ENCODE measurements at places on chromosomes 3 and 15. TPM values are rescaled to one million over a fixed set of nuclear protein-coding genes. Genes with fewer than 3 reads are reported as not detected.

DNA sequence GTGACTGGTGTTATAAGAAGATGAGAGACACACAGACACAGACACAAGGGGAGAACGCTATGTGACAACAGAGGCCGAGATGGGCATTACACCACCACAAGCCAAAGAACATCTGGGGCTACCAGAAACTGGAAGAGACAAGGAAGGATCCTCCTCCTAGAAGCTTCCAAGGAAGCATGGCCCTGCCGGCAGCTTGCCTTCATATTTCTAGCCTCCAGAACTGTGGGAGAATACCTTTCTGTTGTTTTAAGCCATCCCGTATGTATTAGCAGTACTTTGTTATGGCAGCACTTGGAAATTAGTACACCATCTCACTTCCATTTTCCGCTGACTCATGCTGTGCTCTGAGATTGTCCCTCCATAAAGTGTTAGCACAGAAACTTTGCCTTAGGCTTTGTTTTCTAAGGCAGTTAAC, 38.7 kb upstream of the CA12 start:
- H3K4me3 ChIP-seq, result no peak overlapping the region
- DNase-seq, result no peak
- peaks cover 2% of the 10 kb centered on the region for H3K4me1 ChIP-seq
- H3K27ac ChIP-seq, result no peak overlapping the region
- H3K27me3 ChIP-seq, result no peaks in the 10 kb centered on the region

- DNase-seq, result peak; percentile 38
- no peaks in the 10 kb centered on the region for H3K36me3 ChIP-seq
- peak overlapping the region; percentile 22 for H3K4me3 ChIP-seq
- H3K27me3 ChIP-seq, result no peaks in the 10 kb centered on the region
- H3K4me1 ChIP-seq, result peaks cover 35% of the 10 kb centered on the region
These were observed 41.1 kb upstream of the SKOR1 start for GRCh38 chr15:67784090-67784781.

Gene RTP1
- not detected for total RNA-seq

Gene INSYN1
- not detected for total RNA-seq

Gene POLQ
- 0.36 TPM for total RNA-seq

DNA sequence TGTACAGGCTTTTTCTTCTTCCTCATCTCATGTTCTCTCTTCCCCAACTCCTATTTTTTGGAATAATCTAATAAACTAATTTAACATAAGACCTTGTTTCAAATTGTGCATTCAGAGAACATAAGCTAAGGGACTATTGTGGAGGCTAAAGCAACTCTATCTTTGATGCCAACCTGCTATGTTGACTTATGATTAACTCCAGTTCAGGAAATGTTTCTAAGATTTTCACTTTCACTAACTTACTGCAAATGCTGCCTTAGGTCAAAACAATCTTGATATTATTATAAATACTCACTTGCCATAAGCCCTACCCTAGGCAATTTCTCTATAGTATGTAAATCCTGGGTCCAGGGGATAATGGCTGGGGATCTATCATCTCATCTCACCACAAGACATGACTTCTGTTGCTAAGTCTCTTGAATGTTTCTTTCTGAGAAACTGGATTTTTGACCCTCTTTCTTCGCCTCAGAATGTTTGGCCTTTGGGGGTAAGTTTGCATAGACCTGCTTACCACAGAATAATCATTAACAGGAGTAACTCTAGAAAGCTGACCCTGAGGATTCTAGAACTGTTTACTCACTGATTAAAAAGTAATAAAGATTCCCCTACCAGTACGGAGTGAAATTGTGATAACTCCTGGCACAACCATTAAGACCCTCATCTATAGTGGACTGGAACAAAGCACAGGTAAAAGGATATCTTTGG, 768.1 kb downstream of the GBE1 start:
- no peaks in the 10 kb centered on the region for H3K27me3 ChIP-seq
- H3K4me3 ChIP-seq, result no peak overlapping the region
- DNase-seq, result no peak
- H3K4me1 ChIP-seq, result no peaks in the 10 kb centered on the region
- H3K27ac ChIP-seq, result no peak overlapping the region
- H3K36me3 ChIP-seq, result no peaks in the 10 kb centered on the region

Gene HGD
- 5.5 TPM for total RNA-seq

Gene PPP1R14D
- not detected for total RNA-seq

Gene CELSR3
- total RNA-seq, result 7.1 TPM

DNA sequence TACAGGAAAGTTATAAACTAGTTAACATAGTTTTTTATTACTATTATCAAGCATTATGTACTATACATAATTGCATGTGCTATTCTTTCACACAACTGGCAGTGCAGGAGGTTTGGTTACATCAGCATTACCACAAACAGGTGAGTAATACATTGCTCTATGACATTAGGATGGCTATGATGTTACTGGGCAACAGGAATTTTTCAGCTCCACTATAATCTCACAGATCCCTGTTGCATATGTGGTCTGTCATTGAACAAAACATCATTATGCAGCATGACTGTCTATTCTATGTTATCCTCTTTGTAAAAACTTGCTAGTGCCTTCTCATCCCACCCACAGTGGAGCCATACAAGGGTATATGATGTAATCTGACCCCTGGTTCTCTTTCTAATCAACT, 36.5 kb upstream of the PDZRN3 start:
- peaks cover 18% of the 10 kb centered on the region for H3K27me3 ChIP-seq
- H3K36me3 ChIP-seq, result no peaks in the 10 kb centered on the region
- no peak for DNase-seq

Gene ITGB5
- 1.4 TPM for total RNA-seq

DNA sequence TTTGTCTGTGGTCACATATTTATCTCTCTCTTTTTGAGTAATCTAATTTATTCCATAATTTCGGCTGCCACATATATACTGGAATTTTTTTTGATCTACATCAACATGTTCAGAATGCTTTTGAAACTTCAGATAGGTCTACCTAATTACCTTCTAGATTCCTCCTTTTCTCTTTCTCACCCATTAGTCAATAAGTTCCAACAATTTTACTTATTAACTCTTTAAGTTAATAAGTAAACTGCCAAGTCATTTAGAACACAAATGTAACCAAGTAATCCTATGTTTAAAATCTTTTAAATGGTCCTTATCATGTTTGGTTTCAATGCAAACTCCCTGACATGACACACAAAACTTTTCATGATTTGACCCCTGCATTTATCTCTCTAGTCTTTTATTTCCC, 410.5 kb downstream of the UNC13C start:
- H3K4me3 ChIP-seq, result no peak overlapping the region
- H3K36me3 ChIP-seq, result no peaks in the 10 kb centered on the region
- no peaks in the 10 kb centered on the region for H3K27me3 ChIP-seq

DNA sequence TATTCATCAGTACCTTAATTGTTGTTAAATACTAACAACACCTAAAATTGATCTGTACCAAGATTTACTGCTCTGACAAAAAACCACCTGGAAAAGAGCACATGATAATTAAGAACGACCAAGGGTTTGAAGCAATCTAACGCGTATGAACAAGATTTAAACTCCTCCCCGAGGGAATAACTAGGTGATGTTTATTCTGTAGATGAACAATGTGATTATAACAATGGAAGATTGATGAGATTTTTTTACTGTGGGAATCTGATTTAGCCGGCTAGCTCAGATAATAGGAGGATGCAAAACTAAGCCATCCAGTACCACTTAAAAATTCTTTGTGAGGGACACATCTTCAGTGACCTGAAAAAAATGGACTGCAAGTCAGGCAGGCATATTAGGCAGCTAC, 222.1 kb downstream of the FHIT start:
- no peak overlapping the region for H3K27ac ChIP-seq
- H3K27me3 ChIP-seq, result no peaks in the 10 kb centered on the region
- H3K36me3 ChIP-seq, result no peaks in the 10 kb centered on the region
- H3K4me3 ChIP-seq, result no peak overlapping the region
- no peak for DNase-seq

- H3K27me3 ChIP-seq, result peaks cover 17% of the 10 kb centered on the region
- no peak overlapping the region for H3K4me3 ChIP-seq
- H3K36me3 ChIP-seq, result no peaks in the 10 kb centered on the region
- H3K4me1 ChIP-seq, result no peaks in the 10 kb centered on the region
- no peak overlapping the region for H3K27ac ChIP-seq
These were observed 139.7 kb upstream of the CFAP20DC start for GRCh38 chr3:59189526-59189925.

- H3K27me3 ChIP-seq, result peaks cover 5% of the 10 kb centered on the region
- no peaks in the 10 kb centered on the region for H3K36me3 ChIP-seq
These were observed 35.9 kb downstream of the SLC12A1 start for GRCh38 chr15:48242015-48242414.

GRCh38 chr3:48619541-48620524, 1.7 kb downstream of the TMEM89 start:
- no peak for DNase-seq
- no peak overlapping the region for H3K27ac ChIP-seq
- H3K36me3 ChIP-seq, result peaks cover 8% of the 10 kb centered on the region
- H3K4me3 ChIP-seq, result no peak overlapping the region
- H3K4me1 ChIP-seq, result peaks cover 12% of the 10 kb centered on the region
- H3K27me3 ChIP-seq, result no peaks in the 10 kb centered on the region

GRCh38 chr3:172444821-172445220, 3.4 kb downstream of the GHSR start:
- H3K36me3 ChIP-seq, result no peaks in the 10 kb centered on the region
- peaks cover 66% of the 10 kb centered on the region for H3K27me3 ChIP-seq
- H3K27ac ChIP-seq, result no peak overlapping the region
- H3K4me3 ChIP-seq, result no peak overlapping the region

- no peak overlapping the region for H3K4me3 ChIP-seq
- no peaks in the 10 kb centered on the region for H3K27me3 ChIP-seq
- no peak for DNase-seq
- no peak overlapping the region for H3K27ac ChIP-seq
These were observed 545.0 kb upstream of the TBL1XR1 start for GRCh38 chr3:177742273-177742672.

Gene EIF4E3
- 37.8 TPM for total RNA-seq

GRCh38 chr3:128804017-128804810, 75.2 kb upstream of the ACAD9 start:
- peak; percentile 83 for DNase-seq
- no peaks in the 10 kb centered on the region for H3K27me3 ChIP-seq
- H3K4me3 ChIP-seq, result peak overlapping the region; percentile 80
- H3K27ac ChIP-seq, result peak overlapping the region; percentile 97
- H3K36me3 ChIP-seq, result peaks cover 56% of the 10 kb centered on the region

Gene RRP9
- 15.9 TPM for total RNA-seq

Gene CADM2
- total RNA-seq, result 0.96 TPM

- H3K27me3 ChIP-seq, result no peaks in the 10 kb centered on the region
- no peak for DNase-seq
- H3K4me1 ChIP-seq, result peaks cover 30% of the 10 kb centered on the region
- H3K4me3 ChIP-seq, result no peak overlapping the region
These were observed 10.2 kb downstream of the PXYLP1 start for GRCh38 chr3:141241616-141242376.

DNA sequence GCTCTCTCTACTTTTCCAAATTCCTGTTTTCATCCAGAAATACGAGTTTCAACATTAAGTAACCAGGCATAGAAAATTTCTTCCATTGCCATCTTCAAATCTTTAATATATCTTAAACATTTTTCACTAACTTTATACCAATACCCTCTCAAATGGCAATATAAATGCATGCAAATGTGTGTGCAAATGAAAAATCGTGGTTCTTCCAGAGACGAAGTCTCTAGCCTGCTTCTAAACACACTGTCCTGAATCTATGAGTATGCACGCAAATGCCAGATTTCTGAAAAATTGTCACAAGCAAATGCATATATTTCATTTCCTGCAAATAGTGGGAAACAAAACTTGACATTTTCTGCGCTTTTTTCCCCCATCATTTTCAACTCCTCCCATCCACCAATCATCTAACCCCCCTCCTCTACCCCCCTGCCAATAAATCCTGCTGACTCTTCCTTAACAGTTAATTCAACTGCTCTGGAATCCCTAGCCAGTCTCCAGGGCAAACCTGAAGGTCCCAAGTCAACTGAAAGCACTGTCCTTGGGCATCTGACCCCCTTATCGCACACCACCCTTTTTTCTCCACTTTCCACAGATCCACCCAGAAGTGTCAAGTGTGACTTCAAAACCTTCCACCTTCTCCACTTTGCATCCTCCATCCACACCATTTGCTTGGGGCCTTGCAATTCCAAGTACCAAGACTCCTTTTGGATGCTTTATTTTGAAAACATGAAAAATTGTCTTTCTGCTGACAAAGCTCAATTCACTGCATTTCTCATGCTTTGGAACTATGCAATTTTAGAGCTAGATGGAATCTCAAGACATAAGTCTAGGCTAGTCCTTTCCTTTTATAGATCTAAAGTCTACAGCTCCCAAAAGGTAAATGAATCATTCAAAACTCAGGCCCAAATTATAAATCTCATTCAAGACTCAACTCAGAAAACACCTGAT, 144.7 kb downstream of the OSBPL10 start:
- no peaks in the 10 kb centered on the region for H3K27me3 ChIP-seq
- no peak overlapping the region for H3K27ac ChIP-seq
- H3K36me3 ChIP-seq, result peaks cover 2% of the 10 kb centered on the region
- peaks cover 5% of the 10 kb centered on the region for H3K4me1 ChIP-seq
- no peak for DNase-seq
- no peak overlapping the region for H3K4me3 ChIP-seq

GRCh38 chr3:57164217-57164656, 916 bp downstream of the IL17RD start:
- peaks cover 11% of the 10 kb centered on the region for H3K4me1 ChIP-seq
- DNase-seq, result no peak
- H3K27me3 ChIP-seq, result peaks cover 60% of the 10 kb centered on the region
- no peak overlapping the region for H3K27ac ChIP-seq
- no peaks in the 10 kb centered on the region for H3K36me3 ChIP-seq

GRCh38 chr3:4633078-4634004, 140.2 kb downstream of the ITPR1 start:
- H3K27me3 ChIP-seq, result no peaks in the 10 kb centered on the region
- H3K4me3 ChIP-seq, result no peak overlapping the region
- no peak overlapping the region for H3K27ac ChIP-seq
- H3K36me3 ChIP-seq, result no peaks in the 10 kb centered on the region

- H3K4me1 ChIP-seq, result no peaks in the 10 kb centered on the region
- DNase-seq, result no peak
- H3K27ac ChIP-seq, result no peak overlapping the region
- no peaks in the 10 kb centered on the region for H3K27me3 ChIP-seq
These were observed 178.9 kb downstream of the IL5RA start for GRCh38 chr3:2931265-2931664.

GRCh38 chr15:98418122-98418521, 230.2 kb upstream of the IGF1R start:
- no peak overlapping the region for H3K27ac ChIP-seq
- peaks cover 6% of the 10 kb centered on the region for H3K4me1 ChIP-seq

- peaks cover 22% of the 10 kb centered on the region for H3K27me3 ChIP-seq
These were observed 46.3 kb downstream of the LSM3 start for GRCh38 chr3:14224895-14225294.

Gene LNP1
- 2.1 TPM for total RNA-seq

Gene FES
- total RNA-seq, result 2.8 TPM

Gene C3orf49
- total RNA-seq, result not detected

GRCh38 chr15:89070197-89071124, 17.8 kb upstream of the ABHD2 start:
- no peak for DNase-seq
- no peak overlapping the region for H3K27ac ChIP-seq
- H3K4me3 ChIP-seq, result no peak overlapping the region
- no peaks in the 10 kb centered on the region for H3K36me3 ChIP-seq
- peaks cover 3% of the 10 kb centered on the region for H3K4me1 ChIP-seq
